ENCODE measurements at places on chromosomes 5 and 9.

- no peak for DNase-seq
Measured at GRCh38 chr9:108217431-108218349, 638.1 kb downstream of the ACTL7B start.

- DNase-seq = no peak
Measured at GRCh38 chr9:130340011-130340410, 74.5 kb downstream of the HMCN2 start.

- peak; percentile 67 for DNase-seq
Measured at GRCh38 chr5:150428106-150428876, 15.6 kb upstream of the CD74 start.

GRCh38 chr5:65926276-65926783 lies at the start of gene ERBIN:
Gene ERBIN, plus strand, starts transcription at chr5:65926575. Its CDS starts 66,144 bp downstream, at chr5:65992719.
- peak; percentile 90 for DNase-seq

DNA sequence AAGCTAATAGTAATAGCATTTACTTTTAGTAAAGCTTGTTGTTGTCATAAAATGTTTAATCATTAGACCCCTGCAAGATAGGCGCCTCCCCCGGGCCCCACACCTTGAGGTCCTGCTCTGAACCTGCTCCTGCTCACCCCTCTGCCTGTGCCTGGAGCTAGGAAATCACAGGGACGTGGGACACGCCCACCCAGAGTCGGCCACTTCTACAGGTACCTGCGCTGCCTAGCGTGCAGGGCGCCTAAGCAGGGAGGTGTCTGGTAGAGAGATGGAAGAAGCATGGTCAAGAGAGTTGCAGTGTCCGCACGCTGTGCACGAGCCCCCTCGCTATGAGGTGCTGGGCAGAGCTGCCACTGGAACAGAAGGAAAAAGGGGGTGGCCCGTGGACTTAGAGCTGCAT lies 52.6 kb downstream of the HINT1 start:
- DNase-seq = no peak

- no peak for DNase-seq
Measured at GRCh38 chr5:35237580-35238376, 7.5 kb upstream of the PRLR start.

- no peak for DNase-seq
Measured at GRCh38 chr9:93911801-93912554, 43.2 kb downstream of the BARX1 start.

GRCh38 chr5:176535664-176536131 lies 1.5 kb downstream of the RNF44 start:
- no peak for DNase-seq

GRCh38 chr5:57718155-57718554 lies 235.5 kb upstream of the ACTBL2 start:
- no peak for DNase-seq

DNA sequence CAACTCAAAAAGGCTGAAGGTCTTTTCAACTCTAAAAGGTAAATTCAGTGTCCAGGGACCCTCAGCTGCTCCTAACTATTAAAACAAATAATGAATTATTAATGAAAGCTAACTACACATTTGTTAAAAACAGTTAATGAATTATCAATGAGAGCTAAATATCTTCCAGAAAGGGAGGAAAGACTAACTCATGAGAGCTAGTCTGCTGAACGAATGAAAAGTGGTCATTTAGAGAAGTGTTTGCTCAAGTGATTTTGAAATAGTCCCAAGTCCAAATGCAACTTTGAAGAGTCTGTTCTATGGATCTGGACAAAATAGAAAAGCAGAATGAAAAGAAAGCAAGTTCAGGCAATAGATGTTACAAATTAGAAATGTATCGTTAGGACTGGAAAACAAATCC lies 133.9 kb upstream of the SPEF2 start:
- DNase-seq = no peak

GRCh38 chr5:115543365-115544042 lies 1.1 kb downstream of the FEM1C start:
- peak; percentile 51 for DNase-seq

- no peak for DNase-seq
Measured at GRCh38 chr9:100739208-100739607, 161.3 kb downstream of the CAVIN4 start.

GRCh38 chr9:114071197-114071795 lies 6.8 kb downstream of the AMBP start:
- DNase-seq = no peak
